Activated CD4-positive, alpha-beta T cell treated with anti-CD3 and anti-CD28 coated beads for 1 hour (primary cell): ENCODE measurements at places on chromosomes 1 and 21.

DNA sequence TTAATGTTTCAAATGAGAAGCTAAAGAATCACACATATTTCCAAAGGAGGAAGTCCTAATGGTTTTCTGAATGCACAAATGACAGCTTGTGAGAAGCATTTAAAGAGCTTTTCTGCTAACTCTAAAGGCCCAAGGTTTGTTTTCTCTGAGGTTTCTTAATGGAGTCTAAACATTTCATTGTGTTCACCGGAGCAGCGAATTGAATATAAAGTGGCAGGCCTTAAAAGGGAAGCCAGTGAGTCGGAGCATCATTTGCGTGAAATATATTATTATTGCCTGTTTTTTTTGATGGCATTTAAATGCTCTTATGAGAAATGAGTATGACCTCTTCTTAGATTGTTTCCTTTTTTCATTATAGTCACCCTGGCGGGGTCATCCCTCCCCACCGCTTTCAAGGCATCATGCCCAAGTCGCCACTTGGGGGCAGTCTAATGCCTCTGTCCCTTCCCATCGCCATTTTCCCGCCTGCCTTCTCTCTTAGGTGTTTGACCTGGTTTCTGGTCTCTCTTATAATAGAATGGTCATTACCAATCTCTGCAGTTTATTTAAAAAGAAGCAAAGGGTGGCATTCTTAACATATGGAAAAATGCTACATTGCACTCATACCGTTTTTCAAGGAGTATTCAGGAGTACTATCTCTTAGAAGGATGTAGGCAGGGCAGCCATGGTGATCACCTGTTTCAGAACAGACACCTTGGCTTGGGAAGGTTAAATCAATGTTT is 25.3 kb upstream of the OVAAL start:
- DNase-seq = peak; percentile 31

GRCh38 chr1:209882286-209882685 is 54.5 kb downstream of the UTP25 start:
- DNase-seq = no peak

GRCh38 chr21:16402752-16403151 is 673.0 kb downstream of the USP25 start:
- DNase-seq = no peak

DNA sequence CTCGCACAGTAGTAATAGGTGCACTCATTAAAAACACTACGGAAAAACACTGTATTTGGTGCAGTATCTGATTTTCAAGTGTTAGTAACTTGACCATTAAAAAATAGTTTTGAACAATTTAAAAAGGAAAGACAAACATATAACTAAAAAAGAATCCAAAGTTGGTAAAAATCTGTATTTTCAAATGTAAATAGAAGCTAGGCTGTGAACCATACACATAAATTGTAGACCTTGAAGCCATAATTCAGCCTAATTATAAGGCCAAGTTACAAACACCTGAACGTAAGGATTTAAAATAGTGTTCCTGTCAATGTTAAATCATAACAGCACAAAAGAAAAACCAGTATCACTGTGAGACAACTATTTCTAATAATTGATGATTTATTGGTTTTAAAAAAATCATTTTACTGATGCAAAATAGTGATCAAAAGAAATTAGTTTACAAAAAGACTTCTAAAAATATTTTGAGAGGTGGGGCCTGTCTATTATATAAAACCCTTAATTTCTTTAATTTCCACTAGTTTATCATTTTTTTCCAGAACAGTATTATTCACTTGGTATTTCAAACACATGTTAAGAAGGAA is 4.5 kb downstream of the IRF2BP2 start:
- no peak for DNase-seq

GRCh38 chr1:167879508-167879907 is 34.4 kb downstream of the ADCY10 start:
- no peak for DNase-seq

DNA sequence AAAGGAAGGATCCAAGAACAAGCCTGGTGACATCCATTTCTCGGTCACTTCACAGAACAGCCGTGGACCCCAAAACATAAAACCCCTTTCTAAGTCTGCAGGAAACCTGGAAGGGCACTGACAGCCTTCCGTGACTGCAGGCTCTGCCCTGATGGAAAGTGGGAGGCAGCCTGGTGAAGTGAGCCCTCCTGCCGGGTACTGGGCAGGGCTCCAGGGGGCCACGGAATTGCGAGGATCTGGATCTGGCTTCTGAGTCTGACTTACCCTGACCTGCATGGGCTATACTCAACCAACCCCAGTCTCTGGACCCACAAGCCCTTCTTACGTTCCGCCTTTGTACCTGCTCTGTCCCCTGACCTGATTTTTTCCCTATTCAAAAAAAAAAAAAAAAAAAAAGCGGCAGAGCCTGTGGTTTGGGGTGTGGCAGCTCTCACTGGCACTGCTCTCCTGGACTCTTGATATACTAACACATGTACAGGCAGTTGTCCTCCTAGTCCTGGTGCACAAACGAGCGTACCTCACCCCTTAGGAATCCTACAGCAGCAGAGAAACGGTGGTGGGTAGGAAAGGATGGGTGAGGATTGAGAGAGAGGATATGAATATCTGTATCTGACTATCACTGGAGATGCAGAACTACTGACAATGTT is 82.9 kb downstream of the BEND5 start:
- no peak for DNase-seq

DNA sequence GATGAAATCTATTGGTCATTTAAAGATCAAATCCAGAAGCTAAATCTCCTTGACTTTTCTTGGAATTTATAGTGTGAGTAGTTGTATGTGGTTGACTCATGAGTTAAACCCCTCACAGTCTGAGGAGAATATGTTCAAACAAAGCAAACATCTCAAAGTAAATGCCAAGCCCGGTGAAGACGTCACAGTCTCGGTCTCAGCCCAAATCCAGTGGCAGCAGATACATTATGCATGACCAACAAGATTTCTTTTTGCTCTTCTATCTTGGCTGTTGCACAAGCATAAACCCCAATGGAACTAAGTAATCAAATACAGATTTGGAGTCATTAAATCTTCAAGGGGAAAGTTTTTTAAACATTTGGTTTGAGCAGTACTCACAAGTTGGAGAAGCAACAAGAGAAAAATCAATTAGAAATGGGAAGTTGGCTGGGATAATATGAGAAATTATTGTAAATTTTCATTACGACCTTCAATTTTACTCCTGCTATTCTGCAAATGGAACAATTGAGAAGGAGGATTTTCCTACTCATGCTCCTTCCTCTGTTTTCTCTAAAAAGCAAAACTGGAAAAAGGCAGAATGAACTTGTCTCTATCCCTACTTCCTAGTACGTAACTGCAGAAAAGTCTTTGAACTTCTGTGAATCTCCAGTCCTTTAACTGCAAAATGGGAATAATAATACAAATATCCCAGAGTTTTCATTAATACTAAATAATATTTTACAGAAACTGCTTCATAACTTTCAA is 575.8 kb downstream of the NUF2 start:
- DNase-seq = no peak
